ENCODE measurements at places on chromosomes 12 and 14.

GRCh38 chr12:130204541-130204953 lies 42.3 kb downstream of the FZD10 start:
- H3K27ac ChIP-seq = no peak overlapping the region
- H3K27me3 ChIP-seq = no peaks in the 10 kb centered on the region
- H3K36me3 ChIP-seq = no peaks in the 10 kb centered on the region
- no peak overlapping the region for H3K4me3 ChIP-seq
- no peak for DNase-seq

DNA sequence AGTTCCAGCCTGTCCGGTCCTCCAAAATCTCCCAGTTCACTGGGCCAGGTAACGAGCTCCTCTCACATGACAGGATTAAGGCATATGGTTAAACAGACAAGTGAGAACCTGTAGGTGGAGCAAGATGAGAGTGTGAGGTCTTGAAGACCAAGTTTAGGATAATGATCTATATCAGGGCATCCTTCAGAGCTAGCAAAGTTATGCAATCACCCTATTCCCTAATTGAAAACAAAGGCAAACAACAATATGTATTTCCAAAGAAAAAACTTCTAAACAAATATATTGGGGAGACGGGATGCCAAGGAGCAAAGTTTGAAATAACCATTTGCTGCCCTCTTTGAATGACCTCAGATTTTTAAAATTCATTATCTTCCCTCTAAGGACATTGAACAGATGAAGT lies 571.2 kb downstream of the BCL11B start:
- no peaks in the 10 kb centered on the region for H3K4me1 ChIP-seq
- no peak for DNase-seq
- no peak overlapping the region for H3K4me3 ChIP-seq
- H3K27me3 ChIP-seq = no peaks in the 10 kb centered on the region
- H3K27ac ChIP-seq = no peak overlapping the region
- no peaks in the 10 kb centered on the region for H3K36me3 ChIP-seq

DNA sequence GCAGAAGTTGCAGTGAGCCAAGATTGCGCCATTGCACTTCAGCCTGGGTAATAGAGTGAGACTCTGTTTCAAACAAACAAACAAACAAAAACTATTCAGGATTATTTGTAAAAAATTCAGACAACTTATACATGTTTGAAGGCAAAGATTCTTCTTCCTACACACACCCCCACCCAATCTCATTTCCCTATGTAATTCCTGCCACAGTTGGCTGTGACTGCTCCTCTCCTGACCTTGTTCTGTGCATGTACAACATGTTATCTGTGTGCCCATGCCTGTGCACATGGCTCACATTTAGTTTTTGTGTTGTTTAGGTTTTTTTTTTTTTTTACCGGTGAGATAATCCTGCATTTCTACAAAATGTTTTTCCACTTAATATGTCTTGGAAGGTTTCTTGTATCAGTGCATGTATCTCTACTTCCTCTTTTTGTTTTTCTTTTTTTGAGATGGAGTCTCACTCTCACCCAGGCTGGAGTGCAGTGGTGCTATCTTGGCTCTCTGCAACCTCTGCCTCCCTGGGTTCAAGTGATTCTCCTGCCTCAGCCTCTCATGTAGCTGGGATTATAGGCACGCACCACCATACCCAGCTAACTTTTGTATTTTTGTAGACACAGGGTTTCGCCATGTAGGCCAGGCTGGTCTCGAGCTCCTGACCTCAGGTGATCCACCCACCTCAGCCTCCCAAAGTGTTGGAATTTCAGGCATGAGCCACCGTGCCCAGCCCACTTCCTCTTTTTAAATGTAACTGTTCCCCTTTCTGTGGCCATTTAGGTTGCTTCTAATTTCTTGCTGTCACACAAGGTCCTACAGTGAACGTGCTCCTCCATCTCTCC lies 8.7 kb downstream of the CFAP251 start:
- H3K4me1 ChIP-seq = peaks cover 12% of the 10 kb centered on the region
- no peak for DNase-seq
- no peak overlapping the region for H3K27ac ChIP-seq
- no peak overlapping the region for H3K4me3 ChIP-seq
- no peaks in the 10 kb centered on the region for H3K27me3 ChIP-seq
- no peaks in the 10 kb centered on the region for H3K36me3 ChIP-seq

GRCh38 chr14:73477618-73478266 lies 13.0 kb upstream of the RIOX1 start:
- H3K27me3 ChIP-seq = no peaks in the 10 kb centered on the region
- H3K27ac ChIP-seq = no peak overlapping the region
- no peaks in the 10 kb centered on the region for H3K4me1 ChIP-seq
- peak overlapping the region; percentile 34 for H3K4me3 ChIP-seq
- no peaks in the 10 kb centered on the region for H3K36me3 ChIP-seq
- no peak for DNase-seq

GRCh38 chr12:115922952-115923564 lies 354.4 kb downstream of the MED13L start:
- H3K4me3 ChIP-seq = no peak overlapping the region
- no peak for DNase-seq

GRCh38 chr12:6368906-6369525 lies 6.3 kb downstream of the SCNN1A start:
- DNase-seq = no peak
- no peaks in the 10 kb centered on the region for H3K36me3 ChIP-seq
- no peaks in the 10 kb centered on the region for H3K27me3 ChIP-seq
- H3K27ac ChIP-seq = no peak overlapping the region
- no peak overlapping the region for H3K4me3 ChIP-seq

GRCh38 chr14:83173687-83174086 lies 1640.0 kb upstream of the SEL1L start:
- DNase-seq = no peak
- H3K36me3 ChIP-seq = no peaks in the 10 kb centered on the region
- H3K27me3 ChIP-seq = no peaks in the 10 kb centered on the region
- H3K4me1 ChIP-seq = no peaks in the 10 kb centered on the region
- H3K4me3 ChIP-seq = no peak overlapping the region

DNA sequence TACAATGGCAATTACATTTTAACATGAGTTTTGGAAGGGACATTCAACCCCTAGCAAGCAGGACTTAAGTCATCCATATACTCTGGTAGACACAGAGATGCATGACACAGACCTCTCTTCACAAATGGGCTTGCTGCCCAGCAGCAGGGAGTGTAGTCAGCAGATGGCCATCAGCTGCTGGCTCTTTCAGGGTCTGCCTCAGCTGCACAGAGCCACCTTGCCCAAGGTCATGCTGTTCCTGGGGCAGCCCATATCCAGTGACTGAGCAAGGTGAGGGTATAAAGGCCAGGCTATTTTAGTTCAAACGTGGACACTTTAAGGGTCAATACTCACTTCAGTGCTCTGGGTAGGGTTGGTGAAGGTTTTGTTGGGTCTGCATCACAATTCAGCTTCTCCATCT lies 58.3 kb upstream of the JDP2 start:
- no peaks in the 10 kb centered on the region for H3K36me3 ChIP-seq
- no peak overlapping the region for H3K27ac ChIP-seq
- H3K4me3 ChIP-seq = no peak overlapping the region
- DNase-seq = no peak

DNA sequence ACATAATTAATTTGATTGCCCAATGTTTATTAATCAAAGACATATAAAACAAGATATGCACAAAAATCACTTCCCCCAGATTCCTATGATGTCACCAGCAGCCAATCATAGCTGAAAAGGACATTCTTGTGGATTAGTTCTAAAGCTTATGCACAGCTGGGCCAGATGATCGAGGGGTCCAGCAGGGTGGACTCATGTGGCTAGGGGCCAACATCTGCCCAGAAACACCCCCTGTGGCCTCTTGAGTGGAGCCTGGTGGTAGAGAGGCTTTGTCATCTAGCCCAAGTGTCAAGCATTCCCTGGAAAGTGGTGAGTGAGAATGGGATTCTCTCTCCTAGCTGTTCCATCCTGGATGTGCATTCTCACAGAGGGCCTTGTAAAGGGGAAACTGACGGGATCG lies 590.0 kb downstream of the BCL11B start:
- DNase-seq = no peak
- H3K27me3 ChIP-seq = no peaks in the 10 kb centered on the region
- H3K4me3 ChIP-seq = no peak overlapping the region
- H3K36me3 ChIP-seq = no peaks in the 10 kb centered on the region
- H3K4me1 ChIP-seq = no peaks in the 10 kb centered on the region

GRCh38 chr12:93819050-93819491 lies 141.9 kb downstream of the CRADD start:
- peak; percentile 85 for DNase-seq
- no peaks in the 10 kb centered on the region for H3K4me1 ChIP-seq
- H3K27ac ChIP-seq = no peak overlapping the region
- no peaks in the 10 kb centered on the region for H3K36me3 ChIP-seq
- no peaks in the 10 kb centered on the region for H3K27me3 ChIP-seq

DNA sequence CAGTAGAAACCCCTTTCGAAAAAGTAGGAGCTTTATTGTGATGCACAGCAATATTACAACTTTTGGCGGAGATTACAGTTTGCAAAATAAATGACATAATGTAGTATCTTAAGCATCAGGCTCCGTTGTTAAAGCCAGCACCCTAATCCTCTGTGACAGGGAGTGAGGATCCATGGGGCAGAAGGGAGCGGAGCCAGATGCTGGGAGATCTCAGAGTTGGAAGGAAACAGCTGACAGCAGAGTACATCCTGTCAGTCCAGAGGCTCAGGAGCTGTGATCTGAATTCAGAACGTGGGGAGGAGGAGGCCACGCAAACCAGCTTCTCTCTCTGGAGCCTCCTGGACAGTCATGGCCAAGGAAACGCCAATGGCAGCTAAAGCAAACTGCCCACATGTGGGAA lies 55.7 kb downstream of the TMTC1 start:
- peaks cover 5% of the 10 kb centered on the region for H3K4me1 ChIP-seq
- H3K4me3 ChIP-seq = no peak overlapping the region
- H3K36me3 ChIP-seq = no peaks in the 10 kb centered on the region

GRCh38 chr14:75165586-75166391 lies 10.6 kb downstream of the TMED10 start:
- H3K4me3 ChIP-seq = no peak overlapping the region
- no peaks in the 10 kb centered on the region for H3K4me1 ChIP-seq
- H3K27ac ChIP-seq = no peak overlapping the region
- no peaks in the 10 kb centered on the region for H3K27me3 ChIP-seq
- no peak for DNase-seq

- no peaks in the 10 kb centered on the region for H3K36me3 ChIP-seq
- no peak overlapping the region for H3K4me3 ChIP-seq
- H3K27me3 ChIP-seq = no peaks in the 10 kb centered on the region
Observed at GRCh38 chr14:89851106-89851505, 103.4 kb downstream of the EFCAB11 start.

DNA sequence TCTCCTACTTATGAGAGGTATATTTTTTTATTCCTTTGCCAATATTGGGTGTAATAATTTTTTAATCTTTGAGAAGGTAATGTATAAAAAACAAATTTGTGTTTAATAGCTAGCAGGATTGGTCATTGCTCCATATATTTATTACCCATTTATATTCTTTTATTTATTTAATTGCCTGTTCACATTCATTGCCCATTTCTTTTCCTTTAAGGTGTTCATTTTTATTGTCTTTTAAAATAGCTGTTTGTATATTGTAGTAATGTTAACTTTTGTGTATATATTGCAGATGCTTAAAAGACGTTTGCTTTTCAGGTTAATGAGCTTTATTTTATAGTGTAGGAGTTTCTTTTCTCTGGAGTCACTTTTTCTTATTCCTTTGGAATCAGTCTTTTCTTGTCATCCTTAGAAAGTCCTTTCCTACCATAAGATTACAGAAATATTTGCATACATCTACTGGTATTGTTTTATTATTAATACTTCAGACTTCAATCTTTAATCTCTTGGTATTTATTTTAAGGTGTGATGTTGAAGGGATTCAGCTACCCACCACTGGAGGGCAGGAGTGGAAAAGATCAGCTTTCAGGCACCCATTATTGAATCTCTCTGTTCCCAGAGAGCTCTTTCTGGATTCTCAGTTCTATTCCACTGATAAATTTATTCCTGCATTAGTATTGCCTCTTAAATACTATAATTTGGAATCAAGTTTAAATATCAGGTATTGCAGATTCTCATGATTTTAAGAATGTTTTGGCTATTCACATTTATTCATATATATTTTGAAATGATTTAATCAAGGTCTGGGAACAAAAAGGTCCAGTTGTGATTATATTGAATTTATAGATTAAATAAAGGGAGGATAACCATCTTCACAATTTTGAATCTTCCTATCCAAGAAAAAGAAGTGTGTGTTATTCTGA lies 17.3 kb downstream of the PPM1A start:
- H3K4me3 ChIP-seq = no peak overlapping the region
- DNase-seq = no peak
- no peak overlapping the region for H3K27ac ChIP-seq
- H3K4me1 ChIP-seq = no peaks in the 10 kb centered on the region

- peaks cover 6% of the 10 kb centered on the region for H3K4me1 ChIP-seq
- peak overlapping the region; percentile 93 for H3K4me3 ChIP-seq
- no peak for DNase-seq
Observed at GRCh38 chr12:47964106-47964728, 821 bp downstream of the TMEM106C start.

DNA sequence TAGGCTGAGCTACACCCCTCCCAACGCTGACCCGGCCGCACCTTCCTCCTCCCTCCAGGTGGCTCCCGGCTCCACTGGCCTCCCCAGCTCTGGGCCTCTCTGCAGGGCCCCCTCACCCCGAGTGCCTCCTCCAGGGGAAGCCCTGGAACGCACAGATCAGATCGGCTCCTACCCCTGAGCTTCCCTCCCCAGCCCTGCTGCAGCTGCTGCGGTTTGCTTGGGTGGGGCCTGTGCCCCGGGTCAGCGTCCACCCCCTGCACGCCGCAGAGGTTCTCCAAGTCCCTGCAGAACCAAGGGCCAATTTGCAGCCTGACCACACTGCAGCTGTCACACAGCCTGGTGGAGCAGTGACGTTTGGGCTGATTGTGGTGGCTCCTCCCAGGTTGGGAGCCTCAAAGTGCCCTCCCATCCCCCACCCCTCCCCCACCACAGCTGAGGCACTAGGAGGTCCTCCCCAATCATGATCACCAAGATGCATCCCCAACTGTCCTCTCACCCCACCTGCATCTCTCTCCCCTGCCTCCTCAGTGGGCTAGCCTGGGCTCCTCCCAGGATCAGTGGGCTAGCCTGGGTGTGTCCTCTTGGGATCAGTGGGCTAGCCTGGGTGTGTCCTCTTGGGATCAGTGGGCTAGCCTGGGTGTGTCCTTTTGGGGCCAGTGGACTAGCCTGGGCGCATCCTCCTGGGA lies 12.8 kb upstream of the FBRSL1 start:
- H3K27ac ChIP-seq = no peak overlapping the region
- no peak for DNase-seq
- no peaks in the 10 kb centered on the region for H3K36me3 ChIP-seq

DNA sequence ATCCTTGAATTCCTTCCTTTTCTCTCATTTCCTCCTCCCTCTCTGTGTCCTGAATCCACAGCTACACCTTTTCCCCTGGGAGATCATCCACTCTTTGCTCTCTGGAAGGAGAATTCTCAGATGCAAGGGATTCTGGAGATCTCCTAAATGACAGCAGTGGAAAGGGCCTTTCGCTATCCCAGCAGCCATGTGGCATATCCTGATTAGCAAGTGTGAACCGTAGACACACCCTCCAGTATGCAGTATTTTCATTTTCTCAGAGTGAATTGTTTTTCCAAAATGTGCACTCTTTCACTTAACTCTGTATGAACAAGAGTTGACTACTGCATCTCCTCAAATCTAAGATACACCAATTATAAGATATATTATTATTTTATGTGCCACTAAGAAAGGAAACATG lies 6.0 kb downstream of the GARIN2 start:
- H3K4me1 ChIP-seq = peaks cover 2% of the 10 kb centered on the region
- H3K27ac ChIP-seq = no peak overlapping the region
- H3K36me3 ChIP-seq = no peaks in the 10 kb centered on the region

- no peak overlapping the region for H3K4me3 ChIP-seq
- H3K36me3 ChIP-seq = no peaks in the 10 kb centered on the region
- DNase-seq = no peak
- no peak overlapping the region for H3K27ac ChIP-seq
- peaks cover 5% of the 10 kb centered on the region for H3K4me1 ChIP-seq
Observed at GRCh38 chr12:47033081-47033480, 46.3 kb upstream of the PCED1B start.

All from mesenchymal stem cell (in vitro differentiated cells and primary cell).